ENCODE measurements at places on chromosomes 3 and 15.
A peak's percentile ranks its signal among the peaks of the same experiment; 100 is the strongest.

DNA sequence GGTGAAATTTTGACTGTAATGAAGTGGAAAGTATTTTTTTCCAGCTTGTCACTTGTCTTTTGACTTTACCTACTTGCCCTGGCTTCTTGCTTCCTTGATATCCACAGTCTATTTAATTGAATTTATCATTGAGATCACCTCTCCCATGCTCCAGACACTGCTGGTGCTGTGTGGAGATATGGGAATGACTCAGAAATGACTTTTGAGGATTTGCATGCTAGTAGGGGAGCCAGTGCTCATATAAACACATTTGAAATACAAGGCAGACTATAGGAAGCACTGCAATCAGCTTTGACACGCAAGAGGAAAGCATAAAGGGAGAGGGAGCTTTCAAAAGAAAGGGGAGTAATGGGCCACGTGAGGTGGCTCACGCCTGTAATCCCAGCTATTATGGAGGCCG lies 7.3 kb upstream of the TRPM1 start:
- DNase-seq, result no peak

DNA sequence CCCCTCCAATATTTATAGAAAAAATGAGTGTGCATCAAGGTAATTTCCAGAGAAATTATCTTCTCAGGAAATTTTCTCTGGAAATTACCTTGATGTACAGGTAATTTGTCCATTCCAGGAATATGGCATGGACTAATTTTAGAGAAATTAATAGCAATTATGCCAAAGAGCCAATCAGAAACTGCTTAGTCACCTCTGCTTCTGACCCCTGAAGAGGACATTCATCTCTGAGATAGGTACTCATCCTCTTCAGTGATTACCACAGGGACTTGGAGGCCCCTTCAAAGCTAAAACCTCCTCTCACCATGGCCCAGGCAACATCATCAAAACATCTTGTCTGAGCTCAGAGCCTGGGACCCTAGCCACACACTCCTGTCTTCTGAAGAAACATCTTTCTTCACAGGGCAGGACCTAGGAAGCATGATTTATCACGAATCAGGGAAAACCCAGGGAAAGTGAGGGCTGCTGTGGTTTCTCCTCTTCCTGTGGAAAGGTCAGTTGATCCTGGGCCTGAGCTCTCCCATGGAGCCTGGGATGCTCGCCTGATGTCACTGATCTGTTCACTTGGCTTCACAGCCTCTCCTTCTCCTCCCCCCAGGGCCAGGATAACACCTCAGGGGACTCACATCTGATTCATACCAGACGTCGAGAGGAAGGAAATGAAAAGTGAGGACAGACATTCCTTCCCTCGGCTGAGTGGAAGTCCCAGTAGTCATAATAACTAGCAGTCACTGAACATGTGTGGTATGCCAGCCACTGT lies 210.5 kb downstream of the DTWD1 start:
- no peak for DNase-seq

DNA sequence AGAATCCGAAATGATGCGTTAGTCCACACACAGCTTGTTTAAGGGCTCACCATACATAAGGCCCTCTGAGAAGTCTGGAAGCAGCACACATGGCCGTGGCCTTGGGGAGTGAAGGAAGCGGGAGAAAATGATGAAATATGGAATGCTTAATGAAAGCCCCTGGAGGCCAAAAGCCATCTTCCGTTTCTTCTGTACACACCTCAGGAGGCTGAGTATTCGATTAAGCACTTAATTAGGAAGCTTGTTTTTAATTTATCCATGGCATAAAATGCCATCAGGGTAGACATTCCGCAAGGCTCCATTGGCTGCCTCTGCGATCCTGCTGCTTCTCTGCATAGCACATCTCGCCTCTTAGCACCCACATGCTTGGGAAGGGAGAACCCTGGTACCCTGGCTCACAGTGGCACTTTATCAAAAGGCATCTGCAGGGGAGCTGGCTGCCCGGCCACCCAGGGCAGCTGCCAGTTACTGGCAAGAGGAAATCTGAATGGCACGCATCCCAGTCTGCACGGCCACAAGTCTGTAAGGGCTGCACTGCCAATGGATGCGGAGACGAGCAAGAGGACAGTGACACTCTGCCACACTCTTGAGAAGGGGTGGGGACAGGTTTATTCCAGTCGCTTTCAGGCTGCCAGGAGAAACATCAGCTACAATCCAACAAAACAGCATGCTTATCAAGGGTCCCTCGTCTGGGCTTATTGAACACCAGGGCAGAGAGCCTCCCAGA lies 356.2 kb downstream of the OCA2 start:
- peak; percentile 19 for DNase-seq

DNA sequence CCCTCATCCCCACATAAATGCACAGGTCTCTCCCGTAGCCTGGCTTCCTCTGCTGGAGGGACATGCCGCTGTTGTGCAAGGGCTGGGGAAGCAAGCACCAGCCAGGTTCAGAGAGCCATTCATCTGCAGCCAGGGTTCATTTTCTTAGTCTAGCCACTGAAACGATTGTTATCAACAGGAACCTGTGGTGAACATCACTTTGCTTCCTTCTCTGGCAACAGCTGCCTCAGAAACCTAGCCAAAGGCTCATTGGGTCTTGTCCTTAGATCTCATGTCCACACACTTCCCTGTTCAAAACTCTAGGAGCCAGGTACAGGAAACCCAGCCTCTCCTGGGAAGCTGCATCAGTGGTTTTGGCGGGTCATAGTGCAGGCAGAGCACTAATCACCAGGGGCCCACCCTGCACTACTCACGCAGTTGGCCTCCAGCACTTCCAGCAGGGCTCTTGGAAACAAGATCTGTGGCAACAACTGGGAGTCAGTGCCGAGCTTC lies 47.0 kb downstream of the OXNAD1 start:
- DNase-seq, result no peak

- no peak for DNase-seq
These were observed 43.5 kb downstream of the SCN5A start for GRCh38 chr3:38605981-38606380.

DNA sequence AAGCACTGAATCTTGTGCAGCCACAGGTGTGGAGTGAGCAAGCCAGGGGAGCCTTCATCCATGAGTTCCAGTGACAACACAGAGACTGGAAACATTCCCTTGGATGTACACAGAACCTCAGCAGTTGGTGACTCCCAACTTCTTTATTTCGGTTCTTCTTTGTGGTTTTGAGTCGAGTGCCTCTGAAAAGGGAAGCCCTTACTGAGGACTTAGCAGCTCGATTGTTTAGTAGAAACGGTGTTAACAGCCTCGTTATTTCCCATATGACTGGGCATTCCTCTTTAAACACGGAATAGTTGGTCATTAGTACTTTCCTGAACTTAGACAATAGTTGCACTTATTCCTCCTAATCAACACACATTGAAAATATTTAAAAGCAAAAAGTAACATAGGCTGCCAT lies 7.7 kb downstream of the SLCO3A1 start:
- DNase-seq, result no peak

All from C1 segment of cervical spinal cord (tissue), 14 donors.